Left renal pelvis (tissue), 4 donors: ENCODE measurements at places on chromosomes 12 and 14. TPM values are rescaled to one million over a fixed set of nuclear protein-coding genes. Genes with fewer than 3 reads are reported as not detected.

GRCh38 chr12:19214020-19214419 is 84.5 kb downstream of the PLEKHA5 start:
- no peak for DNase-seq

- DNase-seq, result no peak
Measured at GRCh38 chr12:29148596-29148910, 525 bp upstream of the FAR2 start.

DNA sequence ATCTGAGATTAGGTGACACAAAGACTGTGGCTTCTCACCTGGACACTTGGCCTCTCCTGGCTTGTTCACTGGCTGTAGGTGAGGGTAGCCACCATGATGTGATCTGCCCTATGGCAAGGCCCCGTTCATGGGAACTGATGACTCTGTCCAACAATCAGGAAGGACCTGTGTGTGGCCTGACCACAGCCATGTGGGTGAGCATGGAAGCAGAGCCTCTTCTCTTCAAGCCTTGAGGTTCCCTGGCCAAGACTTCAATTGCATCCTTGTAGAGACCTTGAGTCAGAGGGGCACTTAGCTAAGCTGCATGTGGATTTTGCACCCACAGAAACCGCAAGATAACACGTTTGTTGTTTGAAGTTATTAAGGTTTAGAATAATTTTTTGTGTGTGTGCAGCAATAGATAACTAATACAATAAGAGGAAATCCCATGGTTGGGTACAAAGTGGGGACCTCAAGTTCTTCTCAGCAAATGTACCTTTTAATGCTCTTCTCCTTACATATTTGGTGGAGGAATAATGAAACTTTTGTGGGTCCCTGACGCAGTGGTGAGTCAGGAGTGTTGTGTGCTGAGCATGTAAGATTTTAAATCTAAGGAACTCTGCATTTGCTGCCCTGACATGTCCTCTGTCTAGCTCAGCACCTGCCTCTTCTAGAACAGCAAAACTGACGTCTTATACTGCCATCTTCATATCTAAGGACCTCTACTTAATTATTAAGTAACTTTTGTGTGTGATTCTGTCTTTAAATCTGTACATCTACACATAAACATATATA is 27.5 kb upstream of the PLEKHG7 start:
- DNase-seq, result no peak

- no peak for DNase-seq
Measured at GRCh38 chr14:55846826-55847446, 266.9 kb downstream of the KTN1 start.

DNA sequence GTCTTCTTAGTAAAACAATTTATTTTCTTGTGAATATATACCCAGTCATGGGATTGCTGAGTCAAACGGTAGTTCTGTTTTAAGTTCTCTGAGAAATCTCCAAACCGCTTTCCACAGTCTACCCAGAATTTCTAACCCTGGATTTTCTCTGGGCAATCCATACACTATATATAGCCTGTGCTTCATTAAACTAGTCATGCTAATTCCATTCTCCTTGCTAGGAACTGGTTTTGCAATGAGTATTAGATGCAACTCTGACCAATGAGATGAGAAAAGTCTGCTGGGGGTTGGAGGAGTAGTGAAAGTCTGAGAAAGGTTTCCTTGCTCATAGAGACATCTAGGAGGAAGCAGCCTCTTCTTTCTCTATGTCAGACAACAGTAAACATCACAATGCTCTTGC is 196.1 kb upstream of the CDKN3 start:
- DNase-seq, result no peak

GRCh38 chr12:27257104-27257843 is 13.2 kb downstream of the STK38L start:
- no peak for DNase-seq

GRCh38 chr12:82357340-82357739 is 847 bp downstream of the CCDC59 start:
- DNase-seq, result no peak

- no peak for DNase-seq
Measured at GRCh38 chr12:38120438-38120837, 196.1 kb upstream of the ALG10B start.

DNA sequence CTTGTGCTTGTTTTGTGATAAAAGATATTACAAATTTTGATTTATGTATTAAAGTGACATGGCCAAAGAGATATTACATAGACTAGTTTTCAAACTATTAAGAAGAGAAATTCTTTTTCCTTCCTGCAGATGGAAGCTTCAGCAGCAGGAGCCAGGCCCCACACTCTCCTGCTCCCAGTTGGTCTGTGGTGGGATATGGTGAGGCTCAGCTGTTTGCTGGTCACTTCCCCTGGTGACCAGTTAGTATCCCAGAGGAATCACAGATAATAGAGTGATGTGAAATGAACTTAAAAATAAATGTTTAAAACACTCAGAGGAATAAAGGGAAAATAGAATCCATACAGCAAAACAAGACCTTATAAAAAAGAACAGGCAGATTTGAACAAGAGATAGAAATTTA is 154.7 kb downstream of the KTN1 start:
- no peak for DNase-seq

DNA sequence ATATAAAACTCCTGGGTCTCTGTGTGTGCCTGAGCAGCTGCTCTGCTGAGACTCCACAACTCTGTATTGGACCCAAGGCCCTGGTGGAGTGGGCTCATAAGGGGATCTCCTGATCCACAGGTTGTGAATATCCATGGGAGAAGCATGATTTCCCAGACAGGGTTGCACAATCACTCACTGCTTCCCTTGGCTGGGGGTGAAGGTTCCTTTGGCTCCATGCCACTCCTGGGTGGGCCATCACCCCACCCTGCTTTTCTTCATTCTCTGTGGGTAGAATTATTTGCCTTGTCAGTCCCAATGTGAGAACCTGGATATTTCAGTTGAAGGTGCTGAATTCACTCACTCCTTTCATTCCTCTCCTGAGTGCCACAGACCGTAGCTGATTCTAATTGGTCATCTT is 205.2 kb upstream of the TMEM260 start:
- DNase-seq, result no peak

GRCh38 chr12:97503073-97503855 is 40.7 kb downstream of the RMST start:
- DNase-seq, result no peak

DNA sequence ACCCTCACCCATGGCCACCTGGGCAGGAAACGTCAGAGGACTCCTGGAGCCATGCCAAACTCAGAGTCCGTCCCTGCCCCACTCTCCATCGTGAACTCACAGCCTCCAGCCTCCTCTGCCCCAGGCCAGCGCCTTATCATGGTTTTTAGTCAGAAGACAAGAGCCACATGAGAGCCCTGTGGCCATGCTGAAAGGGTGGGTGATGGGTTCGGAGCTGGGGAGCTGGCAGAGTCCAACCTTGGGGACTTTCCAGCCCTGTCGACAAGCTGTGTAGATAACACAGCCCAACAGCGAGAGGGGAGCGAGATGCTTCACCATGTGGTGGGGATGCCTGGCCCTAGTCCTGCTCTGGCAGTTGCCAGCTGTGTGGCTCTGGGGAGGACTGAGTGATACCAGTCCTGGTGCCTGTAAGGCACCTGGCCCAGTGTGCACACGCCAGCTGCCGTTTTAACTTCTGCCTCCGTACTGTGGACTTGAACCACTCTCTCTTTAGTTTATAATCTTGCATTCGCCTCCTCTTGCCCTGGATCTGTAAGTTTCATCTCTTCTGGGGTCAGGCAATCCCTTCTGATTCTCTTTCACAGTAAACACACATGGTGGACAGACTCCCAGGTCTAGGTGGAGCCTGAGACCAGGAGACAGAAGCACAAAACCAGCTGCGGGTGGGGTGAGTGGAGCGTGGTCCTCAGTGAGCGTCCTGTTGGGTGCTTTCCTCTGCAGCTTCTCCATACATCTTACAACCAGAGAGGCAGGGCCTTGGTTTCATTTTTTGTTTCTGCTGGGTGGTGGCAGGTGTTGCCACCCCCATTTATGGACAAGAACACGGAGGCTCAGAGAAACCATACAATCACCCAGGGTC is 55.3 kb downstream of the RIN3 start:
- DNase-seq, result no peak

DNA sequence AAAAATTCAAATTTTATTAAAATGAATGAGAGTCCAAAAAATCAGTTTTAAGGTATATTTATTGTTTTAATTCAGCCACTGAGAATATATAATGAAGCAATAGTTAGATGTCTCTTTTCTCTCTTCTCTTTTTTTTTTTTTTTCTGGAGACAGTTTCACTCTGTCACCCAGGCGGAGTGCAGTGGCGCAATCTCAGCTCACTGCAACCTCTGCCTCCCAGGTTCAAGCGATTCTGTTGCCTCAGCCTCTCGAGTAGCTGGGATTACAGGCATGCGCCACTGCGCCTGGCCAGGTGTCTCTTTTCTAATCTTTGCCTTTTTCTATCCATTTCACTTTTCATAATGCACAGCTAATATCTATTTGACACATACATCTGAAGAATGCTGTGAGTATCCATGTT is 307.1 kb upstream of the RGS6 start:
- DNase-seq, result no peak

DNA sequence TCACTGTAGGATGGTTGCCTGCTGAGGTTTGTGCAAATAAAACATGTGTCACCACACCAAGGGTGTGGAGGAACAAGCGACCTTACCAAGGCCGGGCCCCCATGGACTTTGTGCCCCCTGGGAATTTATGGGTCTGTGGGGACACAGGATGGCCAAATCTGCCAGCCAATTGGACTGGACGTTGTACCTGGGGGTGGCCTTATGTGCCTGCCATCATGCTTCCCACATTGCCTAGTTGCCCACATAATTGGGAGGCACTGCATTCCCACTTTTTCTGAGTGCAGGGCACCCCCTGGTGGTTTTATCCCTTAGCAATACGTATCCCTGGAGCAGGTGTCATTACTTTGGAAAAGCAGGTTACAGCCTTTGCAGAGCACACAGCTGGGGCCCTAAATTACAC is 92.6 kb upstream of the TMPO start:
- DNase-seq, result no peak

DNA sequence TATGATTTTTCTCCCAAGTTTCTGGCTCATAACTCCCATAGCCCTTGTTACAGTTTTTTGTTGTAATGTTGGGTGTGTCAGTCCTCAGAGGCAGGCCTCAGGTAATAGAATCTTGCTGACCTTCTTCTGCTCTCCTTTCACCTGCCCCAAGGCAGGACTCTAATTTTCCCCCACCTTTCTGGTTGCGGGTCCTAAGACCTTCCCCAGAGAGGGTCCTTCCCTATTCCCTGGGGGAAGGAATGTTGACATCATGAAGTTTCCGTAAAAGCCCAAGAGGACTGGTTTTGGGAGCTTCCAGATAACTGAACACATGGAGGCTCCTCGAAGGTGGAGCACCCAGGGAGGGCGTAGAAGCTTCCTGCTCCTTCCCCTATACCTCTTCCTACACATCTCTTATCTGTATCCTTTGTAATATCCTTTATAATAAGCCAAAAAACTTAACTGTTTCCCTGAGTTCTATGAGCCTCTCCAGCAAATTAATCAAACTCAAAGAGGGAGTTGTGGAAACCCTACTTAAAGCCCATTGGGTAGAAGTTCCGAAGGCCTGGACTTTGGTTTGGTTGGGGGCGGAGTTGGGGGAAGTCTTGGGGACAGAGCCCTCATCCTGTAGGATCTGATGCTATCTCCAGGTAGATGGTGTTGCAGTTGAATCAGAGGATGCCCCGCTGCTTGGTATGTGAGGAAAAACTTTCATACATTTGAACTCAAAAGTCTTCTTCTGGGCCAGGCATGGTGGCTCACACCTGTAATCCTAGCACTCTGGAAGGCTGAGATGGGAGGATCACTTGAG is 9.0 kb upstream of the TMED10 start:
- no peak for DNase-seq

DNA sequence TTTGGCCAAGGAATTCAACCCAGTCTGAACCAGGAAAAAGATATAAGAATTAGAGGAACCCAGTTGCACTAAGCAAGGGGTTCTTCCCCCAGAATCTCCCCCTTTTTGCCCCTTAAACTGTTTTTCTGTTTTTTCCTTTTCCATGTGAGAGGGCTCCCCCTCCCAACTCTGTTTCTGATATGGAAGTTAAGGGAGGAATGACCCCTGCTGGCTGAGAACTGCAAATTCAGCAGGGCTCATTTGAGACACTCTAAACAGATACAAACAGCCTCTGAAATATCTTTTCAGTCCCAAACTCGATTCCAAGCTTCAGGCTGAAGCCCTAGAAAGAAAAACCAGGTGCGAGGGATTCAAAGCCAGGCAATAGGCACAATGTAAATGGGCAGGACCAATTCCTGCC is 132.7 kb downstream of the SLC41A2 start:
- DNase-seq, result no peak

DNA sequence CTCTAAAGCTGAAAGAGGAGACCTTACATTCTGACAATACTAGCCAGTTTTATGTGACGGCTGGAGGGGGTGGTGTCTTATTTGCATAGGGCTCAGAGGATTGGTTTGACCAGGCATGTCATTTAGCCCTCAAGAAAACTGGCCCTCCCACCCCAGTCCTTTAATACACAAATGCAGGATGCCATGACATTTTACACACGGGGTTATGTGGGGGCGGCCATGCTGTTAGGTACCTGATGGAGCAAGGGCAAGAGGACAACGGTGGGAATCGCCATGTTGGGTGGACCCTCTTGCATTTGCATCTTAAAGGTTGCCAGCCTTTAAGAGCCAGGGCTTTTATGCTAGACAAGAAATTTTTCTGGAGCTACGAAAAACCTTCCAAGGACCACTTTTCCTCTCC is 23.3 kb downstream of the MDM2 start:
- no peak for DNase-seq

GRCh38 chr12:122020795-122021192 is 890 bp upstream of the BCL7A start:
- no peak for DNase-seq

DNA sequence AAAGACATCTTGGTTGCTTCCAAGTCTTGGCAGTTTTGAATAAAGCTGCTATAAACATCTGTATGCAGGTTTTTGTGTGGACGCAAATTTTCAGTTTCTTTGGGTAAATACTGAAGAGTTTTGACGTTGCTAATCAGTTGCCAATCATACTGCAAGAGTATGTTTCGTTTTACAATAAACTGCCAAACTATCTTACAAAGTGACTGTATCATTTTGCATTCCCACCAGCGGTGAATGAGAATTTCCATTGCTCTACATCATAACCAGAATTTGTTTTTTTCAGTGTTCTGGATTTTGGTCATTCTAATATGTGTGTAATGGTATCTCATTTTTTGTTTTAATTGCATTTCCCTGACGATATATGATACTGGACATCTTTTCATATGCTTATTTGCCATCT is 190.8 kb upstream of the PARP11 start:
- no peak for DNase-seq

Gene ARG2
- 12.0 TPM for polyA plus RNA-seq

Gene NKX2-1
- not detected for polyA plus RNA-seq

Gene EFS
- polyA plus RNA-seq, result 66.8 TPM

Gene CLEC2A
- polyA plus RNA-seq, result not detected

Gene ASB8
- polyA plus RNA-seq, result 40.1 TPM

Gene KRT77
- polyA plus RNA-seq, result not detected

Gene NGB
- 0.07 TPM for polyA plus RNA-seq

Gene SLC5A8
- 1.4 TPM for polyA plus RNA-seq

Gene DTD2
- 18.5 TPM for polyA plus RNA-seq

Gene BCL11B
- polyA plus RNA-seq, result 2.4 TPM

Gene OVCH1
- polyA plus RNA-seq, result 0.13 TPM
